Stimulated activated CD8-positive, alpha-beta memory T cell treated with anti-CD3 and anti-CD28 coated beads, Interleukin-7, amount 100 ng/mL, for 48 hours (primary cell): ENCODE measurements at places on chromosomes 11 and 22.

DNA sequence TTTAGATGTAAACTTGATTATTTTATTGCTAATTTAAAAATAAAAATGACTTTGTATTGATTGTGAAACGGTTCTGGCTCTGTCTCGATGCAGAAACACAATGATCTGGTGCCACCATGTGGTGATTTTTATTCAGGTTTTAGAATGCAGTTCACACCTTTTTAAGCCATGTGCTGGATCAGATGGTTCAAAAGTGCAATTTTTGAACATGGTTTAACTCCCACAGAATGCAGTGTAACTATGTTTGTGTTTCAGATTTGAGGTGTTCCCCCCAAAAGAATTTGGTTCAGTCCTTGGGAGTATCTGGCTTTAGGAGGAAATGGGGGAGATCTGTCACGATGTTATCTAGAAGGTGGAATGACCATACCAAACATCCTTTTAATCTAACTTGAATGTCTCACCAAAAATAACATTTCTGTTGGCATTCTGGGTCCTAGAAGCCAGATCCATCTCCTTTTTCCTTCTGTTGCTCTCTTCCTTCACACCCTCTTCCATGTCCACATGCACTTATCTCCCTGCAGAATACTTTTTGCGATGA is 7.9 kb downstream of the MRPL16 start:
- DNase-seq, result no peak

GRCh38 chr11:44264761-44265160 is 45.2 kb downstream of the ALX4 start:
- no peak for DNase-seq

- DNase-seq, result no peak
Observed at GRCh38 chr11:64036087-64037026, 626 bp downstream of the FLRT1 start.

DNA sequence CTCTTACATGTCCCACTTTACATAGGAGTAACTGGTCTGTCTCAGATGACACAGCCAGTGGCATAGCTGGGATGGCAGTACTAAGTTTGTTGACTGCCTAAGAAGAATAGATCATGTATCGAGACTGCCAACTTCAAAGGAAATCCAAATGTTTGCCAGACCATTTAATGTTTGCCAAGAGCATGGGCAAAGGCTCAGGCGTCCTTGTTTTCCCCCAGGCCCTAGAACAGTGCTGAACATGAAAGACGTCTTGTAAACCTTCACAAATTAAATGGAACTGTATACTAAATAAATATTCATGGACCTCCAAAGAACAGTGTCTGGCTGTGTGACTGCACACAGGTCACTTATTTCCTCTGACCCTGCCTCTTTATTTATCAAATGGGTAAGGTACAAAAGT is 234.7 kb upstream of the CCDC90B start:
- DNase-seq, result no peak

DNA sequence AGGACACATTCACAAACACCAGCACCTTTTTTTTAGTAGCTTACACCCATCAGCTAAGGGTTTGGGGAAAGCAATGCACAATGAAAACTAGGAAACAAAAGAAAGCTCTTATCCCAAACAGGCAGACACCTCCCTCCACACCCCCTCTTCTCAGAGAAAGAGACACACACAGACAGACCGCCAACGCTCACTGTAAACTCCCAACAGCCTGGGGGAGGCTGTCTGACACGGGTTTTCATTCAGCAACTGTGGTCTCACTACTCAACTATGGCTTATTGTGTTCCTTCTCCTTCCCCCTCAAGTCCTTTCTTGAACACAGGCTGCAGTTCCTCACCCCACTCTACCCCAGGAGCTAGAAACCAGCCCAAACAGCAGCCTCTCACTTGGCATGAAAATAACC is 123.4 kb downstream of the C11orf58 start:
- no peak for DNase-seq
